IMR-90 (cell line): ENCODE measurements at places on chromosomes 7 and 10. TPM values are rescaled to one million over a fixed set of nuclear protein-coding genes. Genes with fewer than 3 reads are reported as not detected.

- no peaks in the 10 kb centered on the region for H3K36me3 ChIP-seq
- no peak overlapping the region for H3K4me3 ChIP-seq
- H3K27me3 ChIP-seq: no peaks in the 10 kb centered on the region
- DNase-seq: no peak
- H3K4me1 ChIP-seq: peaks cover 12% of the 10 kb centered on the region
Measured at GRCh38 chr10:69406816-69407580, 9.7 kb downstream of the TACR2 start.

GRCh38 chr7:119720541-119720940, 552.4 kb upstream of the KCND2 start:
- no peak overlapping the region for H3K27ac ChIP-seq
- H3K4me3 ChIP-seq: no peak overlapping the region
- no peaks in the 10 kb centered on the region for H3K36me3 ChIP-seq
- DNase-seq: peak; percentile 84
- H3K4me1 ChIP-seq: no peaks in the 10 kb centered on the region
- H3K27me3 ChIP-seq: no peaks in the 10 kb centered on the region

GRCh38 chr10:16965740-16966447, 148.7 kb upstream of the RSU1 start:
- no peak overlapping the region for H3K4me3 ChIP-seq
- H3K27ac ChIP-seq: peak overlapping the region; percentile 89
- DNase-seq: peak; percentile 99
- H3K4me1 ChIP-seq: peaks cover 18% of the 10 kb centered on the region
- H3K27me3 ChIP-seq: no peaks in the 10 kb centered on the region

- H3K4me1 ChIP-seq: peaks cover 4% of the 10 kb centered on the region; the same call in 1 of the 2 replicates
- H3K4me3 ChIP-seq: no peak overlapping the region
- H3K36me3 ChIP-seq: no peaks in the 10 kb centered on the region; the same call in 1 of the 2 replicates
- no peak for DNase-seq
Measured at GRCh38 chr10:49091450-49092210, 23.7 kb downstream of the VSTM4 start.

DNA sequence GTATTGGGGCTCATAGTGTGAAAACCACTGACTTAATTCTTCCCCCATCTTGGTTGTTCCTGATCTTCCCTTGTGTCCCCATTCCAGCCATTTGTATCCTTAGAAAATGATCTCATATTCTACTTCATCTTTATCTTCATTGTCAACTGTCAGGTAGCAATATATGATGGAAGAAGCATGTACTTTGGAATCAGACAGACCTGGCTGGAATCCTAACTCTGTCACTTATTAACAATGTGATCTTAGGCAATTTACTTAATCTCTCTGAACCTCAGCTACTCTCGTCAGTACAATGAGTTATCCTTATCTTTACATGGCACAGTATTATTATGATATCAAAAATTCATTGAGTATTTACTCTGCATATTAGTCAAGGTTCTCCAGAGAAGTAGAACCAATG, 10.1 kb downstream of the CFTR start:
- H3K27ac ChIP-seq: no peak overlapping the region
- no peaks in the 10 kb centered on the region for H3K36me3 ChIP-seq
- no peaks in the 10 kb centered on the region for H3K27me3 ChIP-seq
- H3K4me1 ChIP-seq: no peaks in the 10 kb centered on the region
- no peak for DNase-seq

DNA sequence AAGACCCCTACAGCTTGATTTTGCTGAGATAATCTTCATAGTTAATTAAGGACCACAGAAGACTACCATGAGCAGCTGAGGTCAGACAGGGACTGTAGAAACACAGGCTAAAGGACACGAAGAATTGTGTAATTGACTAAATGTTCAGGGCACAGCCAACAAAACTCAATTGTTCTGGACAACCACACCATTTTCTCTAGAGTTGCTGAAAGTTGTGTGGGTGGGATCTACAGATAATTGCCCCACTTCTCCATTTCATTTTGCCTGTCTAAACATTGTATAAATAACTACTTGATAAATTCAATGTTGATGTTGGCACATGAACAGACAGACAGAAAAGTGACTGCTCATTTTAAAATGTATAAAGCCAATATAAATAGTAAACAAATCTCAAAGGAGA, 39.0 kb upstream of the SLC16A12 start:
- H3K27me3 ChIP-seq: no peaks in the 10 kb centered on the region
- H3K27ac ChIP-seq: no peak overlapping the region
- no peak overlapping the region for H3K4me3 ChIP-seq
- DNase-seq: no peak
- H3K36me3 ChIP-seq: no peaks in the 10 kb centered on the region

DNA sequence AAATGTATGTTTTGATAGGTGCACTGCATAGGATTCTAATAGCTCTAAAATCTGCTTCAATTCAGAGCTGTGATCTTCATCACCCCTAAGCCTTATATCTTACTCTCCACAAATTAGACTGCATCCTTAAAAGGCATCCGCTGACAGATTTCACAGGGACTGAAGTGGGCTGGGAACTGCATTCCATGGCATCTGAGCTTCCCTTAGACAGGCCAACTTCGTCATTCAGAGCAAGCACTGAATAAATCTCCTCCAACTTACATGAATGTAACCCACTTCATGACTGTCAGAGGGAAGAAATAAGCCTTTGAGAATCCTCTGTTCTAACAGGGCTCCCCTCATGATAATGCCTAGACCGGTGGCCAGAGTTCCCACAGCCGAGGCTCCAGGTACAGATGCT, 71.3 kb downstream of the SFMBT2 start:
- no peaks in the 10 kb centered on the region for H3K4me1 ChIP-seq
- H3K27ac ChIP-seq: no peak overlapping the region
- no peaks in the 10 kb centered on the region for H3K27me3 ChIP-seq
- DNase-seq: no peak

The CUBN gene
- 0.10 and 0.19 TPM in 2 replicates for polyA plus RNA-seq

The IL6 gene
- 45.2 and 50.8 TPM in 2 replicates for polyA plus RNA-seq

GRCh38 chr10:101122270-101123084, 8.6 kb upstream of the TLX1 start:
- no peak overlapping the region for H3K27ac ChIP-seq
- H3K4me1 ChIP-seq: no peaks in the 10 kb centered on the region
- H3K36me3 ChIP-seq: no peaks in the 10 kb centered on the region
- peaks cover 94% of the 10 kb centered on the region for H3K27me3 ChIP-seq

The WAC gene
- polyA plus RNA-seq: 39.6 and 41.0 TPM in 2 replicates

The CUZD1 gene
- 0.56 and 0.67 TPM in 2 replicates for polyA plus RNA-seq

DNA sequence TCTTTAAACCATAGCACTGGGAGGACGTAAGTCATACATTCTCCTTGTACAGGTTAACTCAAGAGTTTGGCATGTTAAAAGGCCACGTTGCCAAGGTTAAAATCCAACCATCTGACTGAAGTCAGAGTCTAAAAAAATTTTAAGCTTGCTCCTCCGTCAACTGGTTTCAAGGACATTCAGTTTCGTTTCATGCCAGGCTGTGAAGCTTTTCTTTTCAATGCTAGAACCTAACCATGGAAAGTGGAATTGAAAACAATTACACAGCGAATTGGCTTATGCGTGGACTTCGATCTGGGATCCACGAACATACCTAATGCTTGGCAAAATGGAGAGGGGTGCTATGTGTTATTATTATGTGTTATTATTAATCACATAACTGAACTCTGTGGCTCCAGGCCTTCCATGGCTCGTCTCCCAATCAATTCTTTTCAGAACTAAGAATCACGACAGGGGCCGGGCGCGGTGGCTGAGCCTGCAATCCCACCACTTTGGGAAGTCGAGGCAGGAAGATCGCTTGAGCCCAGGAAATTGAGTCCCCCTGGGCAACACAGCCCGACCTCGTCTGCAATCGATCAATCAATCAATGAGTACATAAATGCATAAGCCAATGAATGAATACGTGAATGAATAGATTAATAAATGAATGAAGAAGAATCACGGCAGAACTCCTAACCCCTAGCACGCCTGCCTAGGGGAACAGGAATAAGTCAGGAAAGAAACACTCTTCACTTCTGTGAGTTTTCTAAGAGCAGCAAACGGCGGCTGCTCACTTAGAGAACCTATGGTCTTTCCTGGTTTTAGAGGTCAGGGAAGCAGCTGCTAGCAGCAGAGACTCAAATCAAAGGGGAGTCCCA, 733 bp upstream of the ARL5B start:
- H3K4me3 ChIP-seq: peak overlapping the region; percentile 95
- peak overlapping the region; percentile 89 for H3K27ac ChIP-seq
- peak; percentile 36 for DNase-seq
- H3K4me1 ChIP-seq: no peaks in the 10 kb centered on the region; the same call in 1 of the 2 replicates

DNA sequence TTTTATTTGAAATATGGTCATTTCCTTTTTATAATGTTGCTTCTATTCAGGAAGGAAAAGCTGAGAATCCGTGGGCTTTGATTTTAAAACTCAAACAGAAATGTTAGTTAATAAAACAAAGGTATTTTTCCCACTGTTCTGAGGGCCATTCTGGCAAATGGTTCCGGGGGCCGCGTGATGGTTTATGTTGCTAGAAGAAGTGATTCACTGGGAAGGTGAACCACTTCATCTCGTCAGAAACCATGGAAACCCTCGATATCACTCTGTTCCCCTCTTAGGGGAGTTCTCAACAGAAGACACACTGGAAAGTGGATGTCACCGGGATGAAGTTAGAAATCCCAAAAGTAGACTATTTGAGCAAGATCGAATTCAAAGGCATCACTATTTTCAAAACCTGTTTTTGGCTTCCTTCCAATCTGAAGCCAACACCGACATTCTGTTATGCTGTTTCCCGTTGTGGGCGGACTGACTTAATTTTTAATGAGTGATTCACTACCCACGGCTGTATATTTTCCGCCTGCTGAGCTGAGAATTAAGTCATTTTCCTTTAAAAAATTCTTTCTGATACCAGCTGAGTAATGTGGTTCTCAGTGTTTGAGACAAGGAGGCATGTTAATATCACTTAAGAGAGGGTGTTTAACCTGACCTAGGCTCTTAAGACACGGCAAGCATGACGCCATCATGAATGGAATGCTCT, 84.1 kb downstream of the PTPRE start:
- no peak overlapping the region for H3K4me3 ChIP-seq
- DNase-seq: peak; percentile 76
- no peaks in the 10 kb centered on the region for H3K27me3 ChIP-seq

GRCh38 chr10:48740015-48740707, 55.5 kb downstream of the WDFY4 start:
- no peaks in the 10 kb centered on the region for H3K36me3 ChIP-seq
- H3K27ac ChIP-seq: no peak overlapping the region
- no peaks in the 10 kb centered on the region for H3K4me1 ChIP-seq

The IDI2 gene
- not detected in 2 replicates for polyA plus RNA-seq

DNA sequence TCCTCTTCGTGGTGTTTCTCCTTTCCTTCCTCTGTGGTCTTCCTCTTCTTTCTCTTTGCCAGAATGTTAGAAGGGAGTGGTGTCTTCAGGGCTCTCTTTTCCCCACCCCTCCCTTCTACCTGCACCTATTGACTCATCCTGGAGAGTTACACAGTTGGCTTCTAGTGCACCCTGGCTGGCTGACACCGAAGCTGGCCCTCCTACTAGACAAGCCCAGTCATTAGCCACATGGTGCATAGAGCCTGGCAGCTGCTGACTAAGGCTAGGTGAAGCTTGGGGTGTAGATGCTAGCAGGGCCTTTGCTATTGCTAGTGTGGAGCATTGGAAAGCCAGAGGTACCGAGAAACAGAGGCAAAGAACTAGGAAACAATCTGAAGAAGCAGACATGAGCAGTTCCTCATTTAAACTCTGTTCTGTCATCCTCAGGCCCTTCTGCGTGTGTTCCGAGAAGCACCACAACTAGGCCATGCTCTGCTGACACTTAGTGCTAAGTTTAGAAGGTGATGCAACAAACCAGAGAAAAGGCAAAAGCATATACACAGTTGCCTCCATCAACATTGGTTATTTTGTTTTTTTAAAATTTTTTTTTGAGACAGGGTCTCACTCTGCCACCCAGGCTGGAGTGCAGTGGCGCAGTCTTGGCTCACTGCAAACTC, 213.9 kb downstream of the BAMBI start:
- DNase-seq: no peak
- no peaks in the 10 kb centered on the region for H3K27me3 ChIP-seq
- no peak overlapping the region for H3K4me3 ChIP-seq
- H3K27ac ChIP-seq: no peak overlapping the region

GRCh38 chr7:126605056-126605455, 647.7 kb downstream of the GRM8 start:
- no peaks in the 10 kb centered on the region for H3K36me3 ChIP-seq
- H3K4me1 ChIP-seq: no peaks in the 10 kb centered on the region

DNA sequence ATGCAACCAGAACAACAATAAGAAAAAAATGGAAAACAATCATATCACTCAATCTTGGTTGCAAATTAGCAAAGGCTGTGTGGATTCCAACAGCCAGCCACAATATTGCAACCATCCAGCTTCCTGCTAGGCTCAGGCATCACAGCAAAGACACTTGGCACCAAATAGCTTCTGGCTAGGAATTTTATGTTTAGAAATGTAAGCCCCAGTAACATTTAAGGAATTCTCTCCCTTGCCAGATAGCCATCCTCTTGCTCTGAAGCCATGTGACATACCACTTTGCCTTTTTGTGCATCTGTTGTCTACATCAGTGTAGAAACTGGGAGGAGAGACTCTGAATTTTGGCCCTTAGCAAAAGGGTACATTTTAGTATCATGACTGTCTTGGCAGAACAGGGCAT, 22.2 kb downstream of the MKX start:
- H3K27me3 ChIP-seq: 0 out of 2 replicates have a peak, but pooled peaks cover 1% of the 10 kb centered on the region
- no peak overlapping the region; the same call in 1 of the 2 replicates for H3K27ac ChIP-seq
- H3K4me3 ChIP-seq: no peak overlapping the region
- DNase-seq: peak; percentile 67

The TMEM229A gene
- polyA plus RNA-seq: not detected in 2 replicates

DNA sequence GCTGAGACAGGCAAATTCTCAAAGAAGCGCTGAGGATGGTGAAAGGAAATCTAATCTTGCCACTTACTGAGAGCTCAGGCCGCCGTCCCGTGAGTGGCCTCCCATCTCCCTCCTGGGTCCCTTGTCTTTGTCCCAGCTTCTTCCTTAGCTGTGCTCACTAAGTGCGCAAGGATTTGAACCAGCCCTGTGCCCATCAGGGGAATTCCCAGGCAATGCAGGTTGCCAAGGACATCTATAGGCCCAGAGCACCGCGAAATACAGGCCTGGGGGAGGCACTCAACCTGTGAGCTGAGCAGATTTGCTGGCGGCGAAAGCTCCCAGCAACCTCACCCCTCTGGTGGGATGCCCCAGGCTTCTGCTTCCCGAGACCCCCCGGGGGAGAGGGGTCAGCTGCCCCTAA, 64.8 kb downstream of the OAT start:
- H3K27ac ChIP-seq: no peak overlapping the region
- no peaks in the 10 kb centered on the region for H3K4me1 ChIP-seq
- H3K36me3 ChIP-seq: no peaks in the 10 kb centered on the region
